ENCODE measurements at places on chromosomes 4 and X. TPM values are rescaled to one million over a fixed set of nuclear protein-coding genes. Genes with fewer than 3 reads are reported as not detected.
A peak's percentile ranks its signal among the peaks of the same experiment; 100 is the strongest.

DNA sequence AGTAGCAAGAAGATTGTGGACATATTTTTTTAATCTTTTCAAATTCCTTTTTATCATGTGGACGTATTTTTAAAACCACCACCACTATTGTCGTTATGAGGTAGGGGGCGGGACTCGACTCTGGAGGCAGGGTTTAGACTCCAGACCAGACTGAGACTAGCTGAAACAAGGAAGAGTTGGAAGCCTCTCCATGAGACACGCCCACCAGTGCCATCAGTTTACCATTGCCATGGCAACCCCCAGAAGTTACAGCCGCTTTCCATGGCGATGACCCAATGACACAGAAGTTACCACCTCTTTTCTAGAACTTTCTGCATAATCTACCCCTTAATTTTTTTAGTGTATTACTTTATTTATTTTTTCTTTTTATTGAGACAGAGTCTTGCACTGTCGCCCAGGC lies 8.7 kb downstream of the MRFAP1 start:
- H3K36me3 ChIP-seq, result no peaks in the 10 kb centered on the region
- no peaks in the 10 kb centered on the region for H3K4me1 ChIP-seq
- no peaks in the 10 kb centered on the region for H3K27me3 ChIP-seq
- H3K4me3 ChIP-seq, result no peak overlapping the region
- no peak for DNase-seq

Gene TMEM150C
- 0.66 TPM for total RNA-seq

DNA sequence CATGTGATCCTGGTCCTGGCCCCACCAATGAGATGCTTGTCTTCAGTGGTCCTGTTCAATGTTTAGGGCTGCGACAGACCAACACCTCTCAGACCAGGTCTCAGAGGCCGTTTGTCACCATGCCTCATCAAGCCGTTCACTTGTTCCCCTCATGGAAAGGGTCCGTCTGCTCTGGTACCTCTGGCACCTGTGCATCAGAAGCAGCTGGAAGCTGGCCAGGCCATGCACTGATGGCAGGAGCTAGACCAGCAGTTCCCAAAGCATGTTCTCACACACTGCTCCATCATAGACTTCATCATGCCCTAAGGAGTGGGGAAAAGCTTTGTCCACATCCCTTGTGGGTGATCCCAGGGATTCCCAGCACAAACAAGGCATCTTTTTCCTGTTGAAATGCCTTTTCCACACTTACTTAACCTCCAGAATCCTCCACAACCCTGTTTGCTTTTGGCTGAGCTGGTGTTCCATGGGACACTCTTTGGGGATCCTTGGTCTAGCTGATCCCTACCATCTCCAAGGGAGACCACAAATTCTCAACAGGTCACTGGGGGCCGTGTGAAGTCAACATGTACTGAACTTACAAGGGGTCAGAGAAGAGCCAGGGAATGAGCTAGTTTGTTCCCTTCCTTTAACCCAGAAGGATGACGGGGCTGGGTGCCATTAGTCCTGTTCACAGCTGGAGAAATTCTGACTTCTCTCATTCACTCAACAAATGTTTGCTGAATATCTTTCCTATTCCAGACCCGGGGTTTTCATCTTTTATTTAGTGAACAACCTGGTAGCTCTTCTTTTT lies 21.8 kb downstream of the SH3TC1 start:
- no peaks in the 10 kb centered on the region for H3K27me3 ChIP-seq
- H3K36me3 ChIP-seq, result peaks cover 18% of the 10 kb centered on the region
- DNase-seq, result no peak
- peaks cover 53% of the 10 kb centered on the region for H3K4me1 ChIP-seq
- no peak overlapping the region for H3K4me3 ChIP-seq
- no peak overlapping the region for H3K27ac ChIP-seq

DNA sequence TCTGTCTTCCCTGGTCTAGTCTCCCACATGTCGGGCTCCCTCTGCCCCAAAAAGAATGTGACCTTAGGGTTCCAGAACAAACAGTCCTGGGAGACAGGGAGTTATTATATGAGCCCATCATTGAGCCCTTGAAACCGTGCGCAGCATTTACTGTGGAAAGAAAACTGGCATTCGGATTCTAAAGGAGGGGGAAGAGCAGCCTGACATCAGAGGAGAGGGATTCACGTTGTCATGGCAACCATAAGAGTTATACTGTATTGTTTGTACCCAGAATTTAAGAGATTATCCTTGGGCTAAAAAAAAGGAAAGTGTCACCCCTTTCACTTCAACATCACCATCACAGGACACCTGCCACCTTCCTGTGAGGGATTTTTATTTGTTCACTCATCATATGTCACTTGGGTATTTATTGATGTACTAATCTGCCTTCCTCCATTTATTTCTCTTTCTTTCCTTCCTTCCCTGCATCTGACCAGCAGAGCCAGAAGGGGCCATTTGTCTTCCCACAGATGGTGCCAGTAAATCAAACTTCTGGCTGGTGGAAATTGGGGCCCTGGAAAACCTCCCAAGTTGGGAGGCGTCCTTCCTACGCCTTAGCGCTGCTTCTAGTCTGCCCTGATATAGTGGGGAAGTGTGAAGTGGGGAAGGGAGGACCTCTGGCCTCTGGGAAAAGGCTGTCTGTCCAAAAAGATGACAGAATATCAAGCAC lies 64.9 kb upstream of the FRMPD3 start:
- no peaks in the 10 kb centered on the region for H3K36me3 ChIP-seq
- no peaks in the 10 kb centered on the region for H3K27me3 ChIP-seq
- no peak overlapping the region for H3K4me3 ChIP-seq
- no peak for DNase-seq
- H3K4me1 ChIP-seq, result no peaks in the 10 kb centered on the region

GRCh38 chrX:110442635-110443034 lies 84.0 kb downstream of the RTL9 start:
- H3K27ac ChIP-seq, result no peak overlapping the region
- no peaks in the 10 kb centered on the region for H3K27me3 ChIP-seq
- H3K4me3 ChIP-seq, result no peak overlapping the region

Gene SPP1
- total RNA-seq, result 0.87 TPM

DNA sequence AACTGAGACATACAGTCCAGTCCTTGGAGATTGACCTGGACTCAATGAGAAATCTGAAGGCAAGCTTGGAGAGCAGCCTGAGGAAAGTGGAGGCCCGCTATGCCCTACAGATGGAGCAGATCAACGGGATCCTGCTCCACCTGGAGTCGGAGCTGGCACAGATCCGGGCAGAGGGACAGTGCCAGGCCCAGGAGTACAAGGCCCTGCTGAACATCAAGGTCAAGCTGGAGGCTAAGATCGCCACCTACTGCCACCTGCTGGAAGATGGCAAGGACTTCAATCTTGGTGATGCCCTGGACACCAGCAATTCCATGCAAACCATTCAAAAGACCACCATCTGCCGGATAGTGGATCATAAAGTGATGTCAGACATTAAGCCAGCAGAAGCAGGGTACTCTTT lies 20.4 kb upstream of the FRMPD3 start:
- peak; percentile 22 for DNase-seq
- no peaks in the 10 kb centered on the region for H3K36me3 ChIP-seq
- no peak overlapping the region for H3K27ac ChIP-seq
- no peak overlapping the region for H3K4me3 ChIP-seq
- H3K27me3 ChIP-seq, result no peaks in the 10 kb centered on the region

Gene POU3F4
- not detected for total RNA-seq

DNA sequence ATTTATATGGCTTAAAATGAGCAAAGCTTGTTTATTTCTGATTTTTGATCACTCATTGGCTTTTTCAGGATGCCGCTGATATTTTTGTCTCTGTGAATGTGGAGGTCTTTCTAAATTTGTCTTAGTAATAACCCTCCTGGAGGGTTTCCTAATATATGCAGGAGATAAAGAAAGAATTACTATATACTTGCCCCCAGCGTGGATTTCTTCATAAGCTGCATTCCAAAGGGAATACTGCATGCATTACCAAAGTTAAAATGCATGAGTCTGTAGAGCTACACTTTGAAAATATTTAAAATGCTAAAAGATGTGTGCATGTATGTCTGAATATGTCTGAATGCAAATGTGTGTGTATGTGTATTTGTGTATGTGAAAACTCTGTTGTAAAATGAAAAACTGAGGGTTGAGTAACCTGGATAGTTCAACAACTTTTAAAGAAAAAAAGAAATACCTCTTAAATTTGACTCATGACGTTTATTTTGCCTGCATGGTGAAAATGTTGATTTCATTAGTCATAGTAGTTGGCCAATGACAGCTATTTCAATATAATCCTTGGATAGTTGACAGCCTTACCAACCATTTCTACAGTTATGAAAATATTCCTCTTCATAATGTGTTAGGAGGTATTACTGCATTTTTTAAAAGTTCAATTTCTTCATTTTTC lies 113.2 kb upstream of the ZNF827 start:
- no peak for DNase-seq
- no peaks in the 10 kb centered on the region for H3K4me1 ChIP-seq
- no peak overlapping the region for H3K4me3 ChIP-seq
- H3K27me3 ChIP-seq, result no peaks in the 10 kb centered on the region
- no peaks in the 10 kb centered on the region for H3K36me3 ChIP-seq
